ENCODE measurements at places on chromosomes 4 and X.

DNA sequence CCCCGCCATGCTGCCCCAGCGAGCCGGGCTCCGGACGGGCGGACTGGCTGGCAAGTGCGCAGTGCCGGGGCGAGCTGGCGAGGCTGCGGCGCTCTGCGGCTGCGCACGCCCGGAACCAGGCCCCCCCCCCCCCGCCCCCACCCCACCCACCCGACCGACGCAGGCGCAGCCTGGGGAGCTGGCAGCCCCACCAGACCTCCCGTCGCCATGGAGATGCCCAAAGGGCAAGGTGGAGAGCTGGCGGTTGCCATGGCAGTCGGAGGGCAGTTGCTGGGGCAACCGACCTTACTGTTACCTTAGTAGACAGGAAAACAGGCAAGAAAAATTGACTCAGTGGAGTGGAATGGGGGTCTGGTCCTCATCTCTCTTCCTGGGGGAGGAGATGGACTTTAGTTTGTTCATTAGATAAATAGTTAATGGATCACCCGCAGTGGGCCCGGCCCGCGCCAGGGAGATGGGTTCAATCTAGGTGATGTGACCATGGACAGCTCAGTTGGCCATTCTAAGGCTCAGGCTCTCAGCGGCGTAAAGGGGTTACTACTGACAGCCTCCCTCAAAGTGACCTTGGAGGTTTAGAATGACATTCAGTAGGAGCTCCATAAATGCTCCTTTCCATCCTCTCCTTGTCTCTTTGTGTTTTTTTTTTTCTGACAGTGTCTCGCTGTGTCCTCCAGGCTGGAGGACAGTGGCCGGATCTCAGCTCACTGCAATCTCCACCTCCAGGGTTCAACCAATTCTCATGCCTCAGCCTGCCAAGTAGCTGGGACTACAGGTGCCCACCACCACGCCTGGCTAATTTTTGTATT lies at the start of gene PCSK1N:
PCSK1N (minus strand) TSS at position 87 of the 806 bp plus-strand sequence; CDS start at position 9, 78 bp downstream.
- no peak for DNase-seq

DNA sequence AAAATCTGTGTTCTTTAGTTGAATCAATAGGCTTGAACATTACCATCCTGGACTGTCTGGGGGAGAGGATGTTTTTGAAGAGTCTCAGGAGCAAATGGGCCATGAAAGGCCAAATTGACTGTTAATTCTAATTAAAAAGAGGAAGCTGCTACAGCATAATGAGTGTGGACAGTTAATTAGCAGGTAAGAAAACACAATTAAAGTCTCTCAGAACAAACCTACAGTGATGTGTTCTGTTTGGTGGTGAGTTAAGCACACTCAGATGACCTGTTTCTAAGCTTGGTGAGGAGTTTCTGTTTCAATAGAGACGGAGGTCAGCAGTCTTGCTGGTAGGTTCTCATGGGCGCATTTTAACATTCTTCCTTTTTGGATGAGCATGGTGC lies 68.1 kb downstream of the DRD5 start:
- no peak for DNase-seq

DNA sequence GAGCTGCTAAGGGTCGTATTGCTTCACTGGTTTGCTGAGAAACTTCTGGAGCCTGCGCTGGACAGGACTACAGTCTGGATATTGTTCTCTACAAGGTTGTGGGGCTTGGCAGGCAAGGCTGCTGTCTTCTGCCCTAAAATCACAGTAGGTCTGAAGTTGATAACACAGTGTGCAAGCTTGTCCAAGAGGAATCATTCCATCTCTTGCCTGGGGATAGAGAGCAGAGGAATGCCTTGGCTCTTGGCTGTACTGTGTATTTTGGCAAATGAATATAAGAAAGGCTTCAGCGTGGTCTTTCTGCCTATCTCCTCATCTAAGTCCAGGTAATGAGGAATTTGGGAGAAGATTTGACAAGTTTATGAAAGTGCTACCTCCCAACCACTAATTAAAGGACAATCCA lies 9.4 kb upstream of the RASL11B start:
- DNase-seq, result no peak

DNA sequence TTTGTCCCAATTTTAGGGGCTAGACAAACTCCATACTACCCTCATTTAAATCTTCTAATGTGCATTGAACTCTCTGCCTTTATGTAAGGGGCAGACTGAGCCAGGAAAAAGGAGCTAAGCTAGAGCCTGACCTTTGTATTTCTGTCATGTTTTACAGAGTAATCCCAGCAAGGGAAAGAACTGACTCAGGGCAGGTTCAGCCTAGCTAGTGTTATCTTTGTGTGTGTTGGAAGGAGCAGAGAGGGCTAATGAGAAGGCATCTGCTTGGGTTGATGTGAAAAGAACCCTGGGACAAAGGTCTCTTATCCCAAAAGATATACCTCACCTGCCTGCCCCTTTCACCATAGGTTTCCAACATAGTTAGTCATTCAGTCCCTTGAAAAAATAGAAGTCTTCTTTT lies 31.7 kb downstream of the IGSF1 start:
- no peak for DNase-seq

DNA sequence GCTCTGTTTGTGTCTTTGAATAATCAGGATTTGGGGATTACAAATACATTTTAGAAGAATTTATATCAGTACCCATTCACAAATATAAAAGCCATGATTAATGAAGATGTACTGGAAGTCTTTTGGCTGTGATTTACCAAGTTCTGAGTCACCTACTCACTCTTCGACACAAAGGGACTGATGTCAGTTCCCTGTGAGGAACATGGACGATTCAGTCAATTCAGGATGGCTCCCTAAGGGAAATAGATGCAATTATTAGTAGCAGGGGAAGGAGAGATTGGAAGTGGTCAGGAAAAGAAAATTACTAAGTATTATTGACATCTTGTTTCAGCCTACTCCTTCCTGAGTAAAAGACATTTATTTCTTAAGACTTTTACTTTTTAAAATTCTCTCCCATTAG lies 550.7 kb upstream of the SLIT2 start:
- no peak for DNase-seq

DNA sequence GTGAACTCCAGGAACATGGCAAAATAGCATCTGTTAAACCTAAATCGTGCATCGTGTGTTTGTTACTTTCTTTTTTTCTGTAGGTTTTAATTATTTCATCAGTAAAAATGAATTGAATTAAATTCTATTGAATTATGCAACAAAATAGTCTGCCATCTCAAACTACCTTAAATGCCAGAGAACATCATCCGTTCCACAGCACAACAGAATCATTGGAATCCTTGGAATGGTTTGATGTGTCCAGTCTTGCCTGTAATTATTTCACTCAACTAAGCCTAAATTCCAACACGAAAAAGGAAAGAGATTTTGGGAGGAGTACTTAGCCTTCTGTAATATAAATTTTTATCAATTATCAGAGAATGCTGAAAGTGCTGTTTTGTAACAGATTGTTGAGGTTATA lies 17.1 kb upstream of the SLC7A11 start:
- no peak for DNase-seq

DNA sequence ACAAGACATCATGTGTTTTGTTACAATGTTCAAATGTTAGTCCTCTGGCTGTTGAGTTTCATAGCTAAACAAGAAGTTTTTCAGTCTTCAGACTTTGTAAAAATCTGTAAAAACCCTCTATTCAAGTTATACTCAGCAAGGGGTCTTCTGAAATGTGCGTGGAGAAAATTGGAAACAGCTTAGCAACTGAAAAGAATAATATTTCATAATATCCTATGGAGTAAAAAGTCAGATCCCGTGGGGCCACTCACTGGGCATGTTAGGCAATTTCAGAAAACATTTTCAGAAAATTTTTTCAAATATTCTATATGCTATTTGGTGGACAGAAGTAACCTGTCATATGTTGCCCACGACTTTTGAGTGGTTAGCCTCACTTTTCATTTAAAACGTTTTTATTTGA lies 118.3 kb downstream of the CORIN start:
- no peak for DNase-seq

DNA sequence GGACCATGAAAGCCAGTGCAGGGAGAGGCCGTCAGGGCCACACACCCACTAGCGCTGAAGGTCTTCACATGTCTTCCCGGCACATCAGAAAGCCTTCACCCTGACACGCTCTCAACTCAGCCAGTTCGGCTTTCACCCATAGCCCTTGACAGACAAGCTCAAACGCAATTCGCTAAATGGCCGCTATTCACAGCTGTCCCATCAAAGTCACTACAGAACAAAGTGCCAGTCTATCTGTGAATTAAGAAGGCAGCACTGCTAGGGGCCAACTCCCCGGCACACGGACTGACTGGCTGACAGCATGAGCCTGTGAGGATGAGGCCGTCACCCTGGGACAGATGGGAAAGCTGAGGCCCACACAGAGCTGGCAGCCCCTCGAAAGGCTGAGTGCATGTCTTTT lies 45.7 kb downstream of the ACOX3 start:
- DNase-seq, result no peak

DNA sequence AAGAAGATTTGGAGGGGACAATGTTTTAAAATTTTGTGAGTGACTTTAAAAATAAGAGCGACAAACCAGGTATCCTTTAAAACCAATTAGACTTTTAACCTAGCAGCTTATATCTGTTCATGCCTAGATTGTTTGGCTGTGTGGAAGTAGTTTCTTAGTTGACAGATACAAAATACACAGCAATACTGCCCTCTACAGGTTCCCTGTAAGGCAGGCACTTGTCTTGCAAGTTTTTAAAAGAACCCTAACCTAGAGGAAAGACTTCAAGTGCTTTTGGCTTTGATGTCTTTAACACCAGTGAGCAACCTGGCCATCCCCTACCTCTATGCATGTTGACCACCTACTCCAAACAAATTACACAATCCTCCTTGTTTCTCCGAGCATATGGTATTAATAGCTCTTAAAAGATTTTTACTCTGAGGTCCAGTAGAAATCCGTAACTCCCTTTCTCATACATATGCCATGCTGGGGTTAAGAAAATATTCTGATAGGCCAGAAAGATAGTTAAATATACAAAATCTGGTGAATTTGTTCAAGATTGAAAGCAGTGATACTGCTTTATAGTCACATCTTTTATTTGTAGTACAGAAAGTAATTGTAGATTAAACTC lies 273.0 kb downstream of the ARHGAP24 start:
- no peak for DNase-seq

DNA sequence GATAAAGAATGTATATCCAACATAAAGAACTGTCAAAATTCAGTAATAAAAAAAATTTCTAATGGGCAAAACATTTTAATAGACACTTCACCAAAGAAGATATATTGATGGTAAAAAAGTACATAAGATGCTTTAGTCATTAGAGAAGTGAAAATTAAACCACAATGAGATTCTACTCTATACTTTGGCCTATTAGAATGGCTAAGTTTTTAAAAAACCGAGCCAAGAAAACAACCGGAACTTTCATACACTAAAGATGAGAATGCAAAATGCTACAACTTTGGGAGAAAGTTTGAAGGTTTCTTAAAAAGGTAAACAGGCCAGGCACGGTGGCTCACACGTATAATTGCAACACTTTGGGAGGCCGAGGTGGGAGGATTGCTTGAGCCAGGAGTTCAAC lies 20.8 kb downstream of the CNOT6L start:
- no peak for DNase-seq

GRCh38 chrX:153372949-153373348 lies 28.2 kb downstream of the PNMA6E start:
- no peak for DNase-seq

GRCh38 chrX:22952010-22952409 lies 47.8 kb upstream of the DDX53 start:
- DNase-seq, result no peak

GRCh38 chr4:122777846-122778673 lies 45.6 kb downstream of the BBS12 start:
- DNase-seq, result no peak

- no peak for DNase-seq
These were observed 79.3 kb downstream of the RBPJ start for GRCh38 chr4:26400132-26400531.

GRCh38 chr4:71814433-71814832 lies 30.6 kb upstream of the GC start:
- no peak for DNase-seq

GRCh38 chr4:89269121-89269666 lies 38.4 kb downstream of the GPRIN3 start:
- no peak for DNase-seq

All from SIG-M5 (cell line).